ENCODE measurements at places on chromosomes 6 and 20.
A peak's percentile ranks its signal among the peaks of the same experiment; 100 is the strongest.

GRCh38 chr20:63149531-63150192 lies 66.3 kb downstream of the YTHDF1 start:
- DNase-seq = no peak

GRCh38 chr6:56708810-56709597 lies 66.3 kb upstream of the DST start:
- DNase-seq = no peak

- DNase-seq = no peak
These were observed 19.3 kb downstream of the RAB22A start for GRCh38 chr20:58328836-58329235.

DNA sequence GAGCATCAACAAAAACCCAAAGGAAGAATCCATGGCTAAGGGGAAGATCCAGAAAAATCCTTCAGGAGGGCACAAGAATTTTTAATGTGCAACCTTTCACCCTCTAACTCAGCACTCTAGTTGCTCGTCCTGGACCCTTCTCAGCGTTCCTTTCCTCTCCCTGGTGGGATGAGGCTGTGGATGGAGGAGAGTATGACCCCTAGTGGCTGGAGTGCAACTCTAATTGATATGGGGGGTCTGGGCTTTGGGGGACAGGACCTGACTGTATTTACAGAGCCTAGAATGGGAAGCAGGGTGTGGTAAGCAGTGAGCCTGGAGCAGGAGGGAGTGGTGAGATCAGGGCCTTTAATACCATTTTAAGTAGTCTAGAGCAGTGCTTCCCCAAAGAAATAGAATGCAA lies 83.9 kb upstream of the CEP85L start:
- no peak for DNase-seq

GRCh38 chr20:24943196-24943595 lies 5.9 kb upstream of the CST7 start:
- DNase-seq = no peak

GRCh38 chr6:136471372-136471771 lies 78.8 kb downstream of the MAP7 start:
- DNase-seq = no peak

- no peak for DNase-seq
These were observed 835.4 kb downstream of the MAFB start for GRCh38 chr20:39853636-39854035.

DNA sequence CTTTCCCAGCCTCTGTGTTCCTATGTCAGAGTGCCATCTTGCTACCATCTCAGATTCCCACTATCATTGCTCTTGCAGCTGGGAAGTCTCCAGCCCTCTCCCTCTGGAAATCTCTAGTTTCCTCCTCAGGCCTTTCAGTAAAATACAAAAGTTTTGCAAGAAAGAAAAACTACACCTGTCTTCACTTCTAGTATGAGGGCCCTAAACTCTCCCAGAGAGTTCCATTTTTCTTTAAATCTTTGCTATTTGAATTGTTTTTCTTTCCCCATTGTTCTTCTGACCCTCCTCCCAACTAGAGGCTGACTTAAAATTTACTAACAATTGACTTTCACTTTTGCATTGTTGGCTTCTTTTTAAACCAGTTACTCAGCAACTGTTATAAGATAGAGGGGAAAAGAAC lies 62.8 kb downstream of the LY86 start:
- DNase-seq = no peak

GRCh38 chr6:30156262-30156599 lies 4.8 kb downstream of the TRIM10 start:
- no peak for DNase-seq

GRCh38 chr20:51084593-51085377 lies 61.9 kb upstream of the KCNG1 start:
- DNase-seq = no peak

GRCh38 chr20:64140061-64140931 lies 24.0 kb upstream of the MYT1 start:
- DNase-seq = no peak

- DNase-seq = no peak
These were observed 78.4 kb downstream of the AHI1 start for GRCh38 chr6:135419162-135419561.

- peak; percentile 35 for DNase-seq
These were observed 43.4 kb upstream of the CDYL start for GRCh38 chr6:4732691-4733315.

- no peak for DNase-seq
These were observed 14.8 kb downstream of the PEDS1 start for GRCh38 chr20:50138479-50139393.

GRCh38 chr6:99138445-99138844 lies 190.7 kb upstream of the FBXL4 start:
- DNase-seq = no peak

DNA sequence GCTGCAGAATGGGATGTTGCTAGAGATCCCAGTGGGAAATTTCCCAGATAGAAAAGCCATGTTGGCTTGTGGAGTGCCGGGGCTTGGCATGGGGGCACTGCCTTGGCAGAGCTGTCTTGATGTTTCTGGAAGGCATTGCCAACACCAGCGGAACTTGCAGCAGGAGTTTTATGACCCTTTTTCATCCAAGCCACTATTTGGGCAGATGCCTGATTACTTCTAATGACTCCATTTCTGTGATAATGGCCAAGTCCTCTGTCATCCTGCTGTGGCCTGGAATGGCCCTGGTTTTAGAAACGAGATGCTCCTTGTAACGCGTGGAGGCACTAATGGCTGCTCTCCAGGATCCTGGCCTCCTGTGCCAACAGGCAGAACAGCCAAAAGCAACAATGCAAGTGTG lies 229.0 kb downstream of the ZNF217 start:
- DNase-seq = no peak

DNA sequence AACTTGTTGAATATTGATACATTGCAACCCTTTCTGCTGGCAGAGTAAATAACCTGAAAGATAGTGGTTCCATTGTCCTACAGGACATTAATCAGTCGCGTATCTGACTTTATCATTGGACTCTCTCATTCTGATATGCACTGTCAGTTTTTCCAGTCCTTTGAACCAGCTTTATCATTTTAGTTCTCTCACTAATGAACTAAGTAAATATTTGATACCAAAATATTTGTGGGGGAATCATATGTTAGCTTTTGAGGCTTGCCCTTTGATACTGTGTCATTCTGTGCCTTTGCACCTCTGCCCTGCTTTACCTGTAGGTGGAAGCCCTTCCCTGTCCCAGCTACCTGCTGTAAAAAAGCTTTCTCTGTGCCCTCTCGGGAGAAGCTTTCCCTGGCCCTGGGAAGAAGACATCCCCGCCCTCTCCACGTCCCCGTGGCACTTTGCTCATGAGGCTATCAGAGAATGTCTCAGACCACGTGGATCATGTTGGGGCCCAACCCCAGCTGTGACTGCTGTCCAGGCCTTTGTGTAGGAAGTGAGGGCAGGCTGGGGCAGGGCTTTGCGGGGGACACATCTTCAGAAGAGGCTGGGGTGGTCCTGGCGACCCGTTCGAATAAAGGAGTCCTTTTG lies 117.8 kb upstream of the NXT1 start:
- DNase-seq = no peak

DNA sequence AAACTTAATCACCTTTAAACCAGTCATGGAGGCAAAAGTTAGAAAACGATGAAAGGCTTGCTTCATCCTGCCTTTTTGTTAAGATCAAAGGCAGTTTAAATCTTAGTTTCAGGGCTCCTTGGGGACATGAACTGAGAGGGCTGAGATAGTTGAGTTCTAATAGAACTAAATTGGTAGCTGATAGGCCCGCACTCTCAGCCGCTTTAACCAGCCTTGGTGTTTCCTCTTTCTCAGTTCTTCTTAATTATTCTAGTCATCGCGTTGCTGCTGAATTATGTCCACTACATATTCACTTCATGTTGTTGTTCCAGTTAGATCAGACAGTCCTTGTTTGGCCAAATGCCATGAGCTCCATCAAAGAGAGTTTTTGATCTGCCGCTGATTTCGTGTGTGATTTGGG lies 72.5 kb downstream of the ANKS1A start:
- no peak for DNase-seq

DNA sequence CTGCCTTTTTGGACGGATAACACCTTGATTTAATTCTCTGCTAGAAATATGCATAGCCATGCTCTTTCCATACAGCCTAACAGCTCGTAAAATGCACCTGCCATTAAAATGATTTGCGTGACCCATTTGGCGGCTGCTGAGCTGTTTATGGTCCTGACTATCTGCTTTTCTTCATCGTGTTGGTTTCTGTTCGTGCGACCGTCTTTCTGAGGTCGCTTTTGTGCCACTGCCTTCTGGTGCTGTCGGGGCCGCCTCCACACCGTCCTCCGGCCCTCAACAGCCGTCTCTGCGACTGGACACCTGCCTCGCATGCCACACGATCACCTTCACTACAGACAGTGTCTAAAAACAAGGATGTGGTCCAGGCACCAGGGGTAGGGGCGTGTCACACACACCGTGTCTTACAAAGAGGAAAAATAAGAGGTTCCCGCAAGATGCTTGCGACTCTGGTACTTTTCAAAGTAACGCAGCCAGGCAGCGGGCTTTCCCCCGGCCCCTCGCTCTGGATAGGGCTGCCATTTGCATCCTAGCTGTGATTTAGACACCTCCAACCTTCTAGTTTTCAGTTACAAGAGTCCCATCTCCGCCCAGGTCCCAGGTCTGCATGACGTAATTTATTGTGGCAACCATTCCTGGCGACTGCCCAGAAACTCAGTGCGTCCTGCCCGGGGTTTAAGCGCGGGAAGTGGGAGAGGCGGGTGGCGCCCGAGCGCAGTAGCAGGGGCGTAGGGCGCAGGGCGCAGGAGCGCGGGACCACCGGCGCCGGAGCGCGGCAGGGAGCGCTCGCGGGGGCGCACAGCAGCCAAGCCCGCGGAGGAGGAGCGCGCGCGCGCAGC lies at the start of gene STMND1:
Gene STMND1 (plus strand): TSS at position 629 of the 836 bp plus-strand sequence. CDS start 208 bp downstream, outside the sequence.
- DNase-seq = no peak

GRCh38 chr6:84866715-84867114 lies 102.3 kb upstream of the TBX18 start:
- no peak for DNase-seq

DNA sequence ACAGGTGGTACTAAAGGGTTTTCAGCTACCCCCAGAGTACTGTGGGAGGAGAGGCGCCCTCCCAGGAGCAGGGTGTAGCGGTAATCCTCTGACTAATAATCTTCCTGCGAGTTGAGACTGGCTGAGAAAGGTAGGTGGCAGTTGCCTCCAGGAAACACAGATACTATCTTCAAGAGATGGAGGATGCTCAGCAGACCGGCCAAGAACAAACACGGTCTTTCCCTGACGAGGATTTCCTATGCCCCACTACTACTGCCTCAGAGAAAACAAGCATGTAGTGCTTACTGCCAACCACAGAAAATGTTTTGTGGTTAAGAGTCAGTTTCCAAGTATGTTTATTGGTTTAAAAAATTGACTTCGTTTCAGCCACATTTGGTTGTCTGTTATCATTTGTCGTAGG lies 26.8 kb downstream of the C6orf89 start:
- no peak for DNase-seq

DNA sequence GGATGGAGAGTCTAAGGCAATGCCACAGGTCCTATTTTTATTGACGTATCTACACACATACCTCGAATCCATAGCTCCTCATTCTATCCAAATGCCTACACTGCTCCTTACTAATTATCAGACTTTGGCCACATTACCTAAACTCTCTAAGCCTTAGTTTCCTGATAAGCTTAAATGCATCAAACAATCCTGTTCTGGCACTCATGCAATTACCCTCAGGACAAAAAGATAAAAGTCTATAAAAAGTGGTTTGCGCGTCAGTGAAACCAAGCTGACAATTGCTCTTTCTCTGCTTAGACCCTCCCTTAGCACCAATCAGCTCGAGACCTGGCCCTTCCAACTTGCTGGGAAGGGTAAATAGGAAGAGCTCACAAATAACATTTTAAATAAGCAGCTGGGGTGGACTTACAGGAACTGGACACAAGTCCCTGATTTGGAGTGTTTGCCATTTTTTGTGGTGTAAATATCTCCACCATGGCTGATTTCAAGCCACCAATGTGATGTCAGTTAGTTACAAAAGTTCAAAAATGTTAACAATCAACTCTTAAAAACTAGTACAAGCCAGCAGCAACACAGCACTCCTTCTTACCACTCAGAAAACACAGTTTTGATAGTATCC lies 7.2 kb upstream of the PLEKHG1 start:
- no peak for DNase-seq

GRCh38 chr20:40640667-40641066 lies 48.4 kb downstream of the MAFB start:
- DNase-seq = no peak

DNA sequence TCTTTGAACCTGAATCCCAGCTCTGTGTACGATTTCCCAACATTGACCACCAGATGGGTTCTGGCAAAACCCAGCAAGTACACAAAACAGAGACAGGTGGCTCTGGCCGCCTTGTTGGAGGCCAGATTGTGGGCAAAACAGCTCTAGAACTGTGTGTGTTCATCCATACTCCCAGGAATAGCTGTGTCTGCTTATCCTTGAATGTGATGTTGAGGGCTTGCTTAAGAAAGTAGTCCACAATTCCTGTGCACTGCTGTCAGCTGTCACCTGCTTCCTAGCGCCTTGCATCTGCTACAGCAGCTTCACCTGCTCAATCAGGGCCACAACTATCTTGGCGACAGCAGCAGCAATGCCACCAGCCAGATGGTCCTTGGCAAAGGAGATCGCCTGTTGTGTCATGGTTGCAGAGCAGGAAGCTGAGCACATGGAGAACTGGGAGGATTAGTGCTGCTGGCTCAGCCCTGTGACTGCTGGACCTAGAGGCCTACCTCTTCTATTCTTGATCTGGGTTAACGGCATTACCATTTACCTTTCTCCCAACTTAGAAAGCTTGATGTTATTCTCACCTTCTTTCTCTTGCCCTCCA lies 3.7 kb upstream of the SMAP1 start:
- DNase-seq = no peak

GRCh38 chr20:9978397-9979004 lies 56.3 kb upstream of the ANKEF1 start:
- peak; percentile 26 for DNase-seq

GRCh38 chr6:166955121-166955864 lies 1.1 kb downstream of the RNASET2 start:
- DNase-seq = peak; percentile 37

DNA sequence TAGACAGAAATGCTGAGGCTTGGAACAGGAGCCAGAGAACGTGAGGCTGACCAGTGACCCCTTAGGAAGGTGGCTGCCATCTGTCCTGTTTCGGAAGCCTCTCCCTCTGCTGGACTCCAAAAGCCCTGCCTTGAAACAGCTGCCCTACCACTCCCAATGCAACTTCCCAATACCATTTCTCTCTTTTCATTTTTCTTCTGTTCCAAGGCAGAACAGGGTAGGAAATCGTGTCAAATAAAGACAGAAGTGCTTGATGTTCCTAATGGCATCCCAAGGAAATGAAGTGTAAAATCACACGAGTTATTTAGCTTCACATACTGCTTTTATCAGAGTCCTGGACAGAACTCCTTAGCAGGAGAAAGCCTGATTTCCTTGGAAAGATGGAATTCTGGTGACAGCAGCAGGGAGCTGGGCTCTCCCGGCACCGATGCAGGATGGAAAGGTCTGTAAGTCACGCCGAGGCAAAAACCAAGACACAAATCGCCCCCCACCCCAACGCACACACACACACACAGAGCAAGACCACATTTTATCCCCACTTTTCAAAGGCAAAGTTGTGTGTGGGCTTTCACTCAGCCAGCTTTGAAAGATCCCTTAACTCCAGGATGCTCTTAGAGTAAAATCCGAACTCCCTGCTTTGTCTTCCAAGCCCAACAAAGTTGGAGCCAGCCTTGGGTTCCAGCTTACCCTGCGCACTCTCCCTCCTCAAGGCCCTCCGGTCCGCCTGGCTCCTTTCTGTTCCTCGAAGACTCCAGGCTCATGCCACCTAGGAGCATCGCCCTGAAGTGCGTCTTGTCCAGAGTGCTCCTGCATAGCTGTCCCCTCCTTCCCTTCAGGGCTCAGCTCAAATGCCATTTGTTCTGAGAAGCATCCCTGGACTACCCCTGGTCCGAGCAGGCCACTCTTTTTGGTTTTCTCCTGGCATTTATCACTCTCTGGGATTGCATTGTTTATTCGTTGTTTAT lies 11.6 kb upstream of the STX16 start:
- DNase-seq = no peak
